ENCODE measurements at places on chromosomes 4 and X. TPM values are rescaled to one million over a fixed set of nuclear protein-coding genes. Genes with fewer than 3 reads are reported as not detected.

CT47B1 gene
- total RNA-seq = not detected

SLC10A6 gene
- not detected for total RNA-seq

CLIC2 gene
- total RNA-seq = 0.88 TPM

FRMD7 gene
- total RNA-seq = not detected

PRPS1 gene
- 112 TPM for total RNA-seq

CCNQ gene
- total RNA-seq = 14.7 TPM

DNA sequence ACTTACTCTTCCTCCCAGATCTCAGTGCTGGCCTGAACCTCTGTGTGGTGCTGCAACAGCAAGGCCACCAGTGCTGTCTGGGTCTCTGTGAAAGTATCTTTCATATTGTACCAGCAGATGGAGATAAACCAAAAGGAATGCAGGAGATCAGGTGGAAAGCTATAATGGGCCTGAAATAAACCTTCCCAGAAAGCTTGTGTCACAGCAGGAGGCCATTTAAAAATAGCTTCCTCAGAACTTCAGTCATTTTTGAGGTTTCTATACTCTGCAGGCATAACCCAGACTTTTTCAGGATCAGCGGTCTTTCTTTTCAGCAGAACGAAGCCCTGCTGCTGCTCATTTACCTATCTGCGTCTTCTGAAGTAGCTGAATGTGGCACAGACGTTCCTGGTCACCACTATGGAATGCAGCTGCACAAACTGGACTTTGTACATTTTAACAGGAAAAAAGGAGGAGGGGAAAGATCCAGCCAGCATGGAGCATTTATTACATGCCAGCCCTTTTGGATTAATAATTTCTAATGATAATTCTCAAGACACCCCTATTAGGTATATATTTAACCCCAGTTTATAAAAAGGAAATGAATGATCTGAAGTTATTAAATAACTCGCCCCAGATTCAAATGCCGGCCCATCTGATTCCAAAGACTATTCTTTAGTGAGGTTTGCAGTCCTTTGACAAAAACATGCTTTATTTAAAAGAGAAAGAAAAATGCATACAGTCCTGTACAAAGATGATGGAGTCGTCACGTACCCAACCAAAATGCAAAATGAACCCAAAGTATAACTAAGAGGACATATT is 119.7 kb downstream of the NFKB1 start:
- H3K4me3 ChIP-seq = no peak overlapping the region
- H3K27ac ChIP-seq = peak overlapping the region; percentile 47
- peaks cover 21% of the 10 kb centered on the region for H3K36me3 ChIP-seq
- peaks cover 50% of the 10 kb centered on the region for H3K4me1 ChIP-seq

- no peak for DNase-seq
- no peaks in the 10 kb centered on the region for H3K27me3 ChIP-seq
- H3K4me1 ChIP-seq = peaks cover 39% of the 10 kb centered on the region
- H3K4me3 ChIP-seq = no peak overlapping the region
- no peak overlapping the region for H3K27ac ChIP-seq
Observed at GRCh38 chr4:112176596-112176995, 31.3 kb downstream of the FAM241A start.

- H3K4me3 ChIP-seq = no peak overlapping the region
- H3K27me3 ChIP-seq = no peaks in the 10 kb centered on the region
- no peak overlapping the region for H3K27ac ChIP-seq
Observed at GRCh38 chr4:162683659-162684370, 482.9 kb downstream of the NAF1 start.

- no peaks in the 10 kb centered on the region for H3K27me3 ChIP-seq
- H3K27ac ChIP-seq = no peak overlapping the region
- H3K4me3 ChIP-seq = no peak overlapping the region
- H3K36me3 ChIP-seq = no peaks in the 10 kb centered on the region
Observed at GRCh38 chr4:126611900-126612299, 1020.9 kb upstream of the INTU start.

DNA sequence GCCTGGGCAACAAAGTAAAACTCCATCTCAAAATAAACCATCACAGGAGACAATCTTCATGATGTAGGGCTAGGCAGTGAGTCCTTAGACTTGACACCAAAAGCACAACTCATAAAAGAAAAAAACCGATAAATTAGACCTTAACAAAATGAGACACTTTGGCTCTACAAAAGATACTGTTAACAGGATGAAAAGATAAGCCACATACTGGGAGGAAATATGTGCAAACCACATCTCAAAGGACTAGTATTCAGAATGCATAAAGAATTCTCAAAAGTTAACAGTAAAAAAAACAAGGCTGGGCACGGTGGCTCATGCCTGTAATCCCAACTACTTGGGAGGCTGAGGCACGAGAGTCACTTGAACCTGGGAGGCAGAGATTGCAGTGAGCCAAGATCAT is 13.2 kb downstream of the EFHC2 start:
- no peak overlapping the region for H3K27ac ChIP-seq
- no peaks in the 10 kb centered on the region for H3K27me3 ChIP-seq
- no peak overlapping the region for H3K4me3 ChIP-seq
- no peak for DNase-seq
- H3K36me3 ChIP-seq = no peaks in the 10 kb centered on the region

DNA sequence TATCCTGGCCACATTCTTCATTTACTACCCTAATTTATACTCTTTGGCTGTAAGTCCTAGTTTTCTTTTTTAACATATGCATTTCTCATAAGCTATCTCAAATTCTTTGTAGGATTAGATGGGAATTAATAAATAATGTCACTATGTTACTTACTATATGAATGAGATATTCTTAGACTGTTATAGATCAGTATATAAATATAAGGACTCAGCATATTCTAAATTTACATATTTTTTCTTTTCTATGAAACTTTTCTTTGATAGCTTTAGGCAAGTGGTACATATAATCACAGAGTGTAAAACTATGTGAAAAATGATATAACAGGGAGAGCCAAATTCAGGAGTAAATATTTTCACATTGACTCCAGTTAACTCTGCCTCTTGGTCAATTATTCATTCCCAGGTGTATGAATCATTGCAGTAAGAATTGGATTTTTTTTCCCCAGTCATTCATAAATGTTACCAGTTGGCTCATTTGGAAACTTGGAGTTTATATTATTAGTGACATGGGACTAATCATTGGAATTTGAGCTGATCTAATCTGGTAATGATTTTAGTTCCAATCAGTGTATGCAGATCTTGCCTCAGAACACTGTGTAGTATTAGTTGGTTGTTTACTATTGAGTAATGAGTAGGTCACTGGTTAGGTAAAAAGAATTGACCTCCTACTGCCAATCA is 25.3 kb downstream of the FHIP1A start:
- DNase-seq = no peak
- peaks cover 8% of the 10 kb centered on the region for H3K27me3 ChIP-seq
- no peak overlapping the region for H3K27ac ChIP-seq
- peaks cover 4% of the 10 kb centered on the region for H3K4me1 ChIP-seq

DNA sequence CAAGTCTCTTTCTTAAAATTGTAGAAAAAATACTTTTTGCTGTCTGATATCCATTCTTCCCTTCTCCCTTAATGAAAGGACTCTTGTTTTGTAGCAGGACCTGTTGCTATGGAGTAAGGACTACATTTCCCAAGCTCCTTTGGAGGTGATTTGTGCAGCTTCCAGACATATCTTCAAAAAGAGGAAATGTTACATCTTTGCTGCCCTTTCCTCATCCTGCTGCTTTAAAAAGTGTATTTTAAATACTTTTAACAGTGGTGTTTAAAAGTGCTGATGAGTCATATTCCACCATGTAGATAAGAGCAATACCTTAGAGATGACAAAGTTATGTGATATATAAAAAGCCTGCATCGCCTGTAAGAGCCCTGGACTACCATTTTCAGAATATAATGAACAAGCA is 98.7 kb downstream of the CFAP299 start:
- DNase-seq = no peak
- H3K4me1 ChIP-seq = peaks cover 17% of the 10 kb centered on the region
- H3K36me3 ChIP-seq = no peaks in the 10 kb centered on the region
- H3K27me3 ChIP-seq = no peaks in the 10 kb centered on the region

GRCh38 chrX:52261463-52262194 is 76.9 kb downstream of the MAGED4 start:
- peaks cover 11% of the 10 kb centered on the region for H3K4me1 ChIP-seq
- peak overlapping the region; percentile 84 for H3K4me3 ChIP-seq
- DNase-seq = peak; percentile 91
- peak overlapping the region; percentile 96 for H3K27ac ChIP-seq
- peaks cover 4% of the 10 kb centered on the region for H3K27me3 ChIP-seq
- H3K36me3 ChIP-seq = no peaks in the 10 kb centered on the region

- no peak overlapping the region for H3K27ac ChIP-seq
- H3K4me3 ChIP-seq = no peak overlapping the region
- H3K27me3 ChIP-seq = no peaks in the 10 kb centered on the region
- H3K4me1 ChIP-seq = no peaks in the 10 kb centered on the region
Observed at GRCh38 chr4:77927991-77928925, 65.6 kb downstream of the MRPL1 start.
